Amniotic epithelial cell (primary cell): ENCODE measurements at places on chromosomes 6 and 20.

DNA sequence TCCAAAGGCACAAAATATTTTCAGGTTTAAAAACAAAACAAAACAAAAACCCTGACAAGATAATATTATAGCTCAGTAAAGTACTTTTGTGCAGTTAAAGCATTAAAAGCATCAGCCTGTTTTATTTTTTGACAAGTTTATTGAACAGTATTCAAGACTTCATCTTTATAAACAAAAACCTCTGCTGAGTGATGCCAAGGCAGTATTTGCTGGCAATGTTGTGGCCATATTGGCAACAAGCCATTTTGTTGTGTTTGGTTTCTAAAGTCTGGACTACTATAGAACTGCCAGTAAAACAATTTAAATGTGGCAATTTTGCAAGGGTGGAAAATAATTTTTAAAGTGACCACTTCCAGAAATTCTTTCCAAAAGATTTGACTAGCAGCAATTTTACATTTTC lies 15.9 kb downstream of the CPNE1 start:
- peak; percentile 14 for DNase-seq

DNA sequence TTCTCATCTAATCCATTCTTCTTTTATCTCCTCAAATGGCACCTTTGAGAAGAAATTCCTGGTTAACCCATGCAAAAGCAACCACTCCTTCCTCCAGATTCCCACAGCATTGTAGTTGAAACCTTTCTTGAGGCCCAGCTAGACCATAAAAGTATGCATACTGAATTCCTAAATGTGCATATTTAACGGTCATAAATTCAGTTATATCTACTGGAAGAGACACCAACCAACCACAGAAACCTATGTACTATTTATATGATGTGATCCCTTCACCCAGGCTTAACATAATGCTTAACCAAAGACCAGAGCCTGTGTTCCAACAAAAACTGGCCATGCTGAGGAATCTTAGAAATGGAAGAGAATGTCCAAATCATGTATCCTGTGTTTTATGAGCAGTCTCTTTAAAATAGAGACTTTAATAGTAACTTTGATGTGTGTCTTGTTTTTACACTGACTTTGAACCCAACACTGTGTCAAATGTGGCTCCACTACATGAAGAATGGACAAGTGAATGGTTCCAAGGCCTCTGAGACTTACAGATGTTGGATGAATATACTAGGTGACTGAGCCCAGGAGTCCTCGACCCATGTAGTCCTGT lies 11.4 kb upstream of the TAF8 start:
- DNase-seq, result peak; percentile 97

GRCh38 chr6:134676307-134677281 lies 273.3 kb downstream of the ALDH8A1 start:
- peak; percentile 94 for DNase-seq

DNA sequence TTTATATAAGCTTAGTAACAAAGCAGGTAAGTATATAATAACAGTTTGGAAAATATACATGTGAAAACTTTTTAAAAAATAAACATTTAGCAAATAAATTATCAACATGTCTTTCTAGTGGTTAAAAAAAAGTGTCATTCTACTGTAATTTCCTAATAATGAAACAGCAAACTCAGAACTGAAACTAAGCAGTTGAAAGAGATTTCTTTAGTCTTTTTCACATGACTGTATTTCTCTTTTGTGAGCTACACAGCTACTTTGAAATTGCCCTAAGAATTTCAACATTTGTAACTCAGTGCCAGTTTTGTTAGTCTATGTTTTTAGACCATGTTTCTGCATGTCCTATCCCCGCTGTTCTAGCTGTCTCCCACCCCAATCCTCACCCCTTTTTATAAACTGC lies 28.4 kb upstream of the SDHAF4 start:
- no peak for DNase-seq

GRCh38 chr6:160783741-160784140 lies 81.7 kb downstream of the PLG start:
- DNase-seq, result no peak

GRCh38 chr6:29447670-29448069 lies 8.6 kb downstream of the OR10C1 start:
- DNase-seq, result no peak

- no peak for DNase-seq
Measured at GRCh38 chr6:71126506-71126905, 162.1 kb upstream of the OGFRL1 start.

DNA sequence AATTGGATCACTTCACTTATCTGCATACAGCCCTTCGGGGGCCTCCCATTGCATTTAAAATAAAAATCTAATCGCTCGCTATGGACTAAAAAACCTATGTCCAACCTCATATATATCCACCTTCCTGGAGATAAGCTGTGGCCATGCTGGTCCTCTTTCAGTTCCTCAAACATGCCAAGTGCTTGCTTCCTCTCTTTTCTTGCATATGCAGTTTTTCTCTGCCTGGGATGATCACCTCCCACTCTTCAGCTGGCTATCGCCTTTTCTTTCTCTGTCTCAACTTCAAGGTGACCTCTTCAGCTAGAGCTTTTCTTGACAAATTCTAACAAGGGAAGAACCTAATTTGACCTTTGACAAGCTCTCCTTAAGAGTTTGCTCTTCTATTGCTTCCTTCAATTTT lies 5.6 kb upstream of the TFB1M start:
- DNase-seq, result no peak

GRCh38 chr20:62938105-62938888 lies at the start of gene GID8:
TSS of gene GID8 (plus strand) at chr20:62938147. CDS start at chr20:62941503, 3,356 bp downstream.
- peak; percentile 41 for DNase-seq

DNA sequence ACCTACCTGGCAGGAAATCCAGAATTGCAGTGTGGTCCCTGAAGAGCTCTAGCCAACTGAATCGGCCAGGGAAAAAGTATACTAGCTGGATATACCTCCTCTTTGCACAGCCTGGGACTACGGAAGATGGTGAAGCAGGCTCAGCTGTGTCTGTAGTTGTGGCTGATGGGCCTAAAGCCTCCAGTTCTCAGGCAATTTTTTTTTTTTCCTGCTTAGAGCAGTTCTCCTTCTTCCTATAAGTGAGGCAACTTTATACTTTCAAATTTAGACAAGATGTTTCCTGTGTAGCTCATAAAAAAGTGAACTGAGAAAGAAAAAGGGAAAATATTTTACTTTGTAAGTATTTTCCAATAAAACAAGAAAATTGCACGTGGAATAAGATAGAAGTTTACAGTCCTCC lies 172.9 kb downstream of the CARMIL1 start:
- DNase-seq, result no peak

- no peak for DNase-seq
Measured at GRCh38 chr20:11155156-11155756, 481.5 kb upstream of the JAG1 start.

GRCh38 chr6:133034509-133035206 lies 206.5 kb upstream of the EYA4 start:
- DNase-seq, result no peak

GRCh38 chr6:108777536-108777935 lies 70.7 kb upstream of the ARMC2 start:
- no peak for DNase-seq

DNA sequence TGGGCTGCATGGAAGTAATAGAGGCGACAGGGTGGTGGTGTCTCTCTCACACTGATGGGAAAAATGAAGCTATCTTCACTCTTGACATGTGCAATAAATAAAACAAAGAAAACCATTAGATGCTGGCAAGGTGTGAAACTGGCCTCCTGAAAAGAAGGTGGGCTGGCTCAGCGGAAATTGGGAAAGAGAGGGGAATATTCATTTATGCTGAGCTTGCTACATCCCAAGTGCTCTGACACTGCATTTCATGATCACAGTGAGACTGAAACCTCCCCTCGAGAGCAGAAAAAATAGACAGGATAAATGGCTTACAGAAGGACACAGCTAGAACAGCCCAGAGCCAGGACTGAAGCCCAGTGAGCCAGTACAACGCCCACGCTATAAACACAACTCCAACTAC lies 112.1 kb upstream of the SMLR1 start:
- no peak for DNase-seq

- peak; percentile 27 for DNase-seq
Measured at GRCh38 chr20:44431502-44432234, 44.0 kb upstream of the TTPAL start.

DNA sequence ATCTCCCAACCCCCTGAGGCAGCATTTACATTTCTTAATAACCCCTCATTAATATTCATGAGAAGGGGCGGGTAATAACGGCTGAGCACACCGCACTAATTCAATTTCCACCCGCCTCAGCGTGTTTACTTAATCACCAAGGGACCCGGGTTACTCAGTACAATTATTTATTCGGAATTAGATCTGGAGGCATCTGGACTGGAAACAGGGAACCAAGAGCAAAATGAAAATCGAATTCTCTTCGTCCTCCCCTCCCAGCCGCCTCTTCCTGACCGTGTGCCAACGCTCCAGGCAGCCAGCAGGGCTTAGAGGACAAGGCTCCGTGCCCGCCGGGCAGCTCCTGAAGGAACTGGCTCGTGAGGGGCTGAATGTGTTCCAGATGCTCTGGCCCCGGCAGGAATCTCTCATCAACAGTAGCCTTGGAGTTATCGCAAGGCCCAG lies 23.5 kb upstream of the CTNNBL1 start:
- DNase-seq, result no peak

- peak; percentile 38 for DNase-seq
Measured at GRCh38 chr6:129432738-129433137, 277.2 kb downstream of the ARHGAP18 start.

DNA sequence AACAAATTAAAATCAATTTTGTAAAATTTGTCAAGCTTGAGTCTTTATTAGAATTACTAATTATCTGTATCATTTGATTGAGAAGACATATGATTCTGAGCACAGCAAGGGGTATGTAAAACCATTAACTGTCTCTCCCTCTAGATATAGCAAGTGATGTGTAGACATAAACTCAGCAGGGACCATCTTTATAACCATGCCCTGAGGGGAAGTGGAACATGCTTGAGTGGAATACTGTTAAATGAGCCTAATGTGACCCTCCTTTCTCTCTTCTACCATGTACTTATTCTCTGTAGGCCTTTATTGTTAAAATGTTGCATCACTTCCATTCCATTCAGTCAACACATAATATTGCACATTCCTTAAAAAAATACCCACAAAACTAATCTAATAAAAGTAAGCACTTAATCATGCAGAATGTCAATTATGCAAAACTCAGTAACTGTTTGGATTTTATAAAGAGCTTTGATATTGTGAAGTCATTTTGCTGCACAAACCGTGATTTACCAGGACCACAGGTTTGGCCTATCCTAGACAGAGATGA lies 896.6 kb upstream of the MANEA start:
- no peak for DNase-seq

- no peak for DNase-seq
Measured at GRCh38 chr6:153130515-153131036, 506 bp downstream of the RGS17 start.

DNA sequence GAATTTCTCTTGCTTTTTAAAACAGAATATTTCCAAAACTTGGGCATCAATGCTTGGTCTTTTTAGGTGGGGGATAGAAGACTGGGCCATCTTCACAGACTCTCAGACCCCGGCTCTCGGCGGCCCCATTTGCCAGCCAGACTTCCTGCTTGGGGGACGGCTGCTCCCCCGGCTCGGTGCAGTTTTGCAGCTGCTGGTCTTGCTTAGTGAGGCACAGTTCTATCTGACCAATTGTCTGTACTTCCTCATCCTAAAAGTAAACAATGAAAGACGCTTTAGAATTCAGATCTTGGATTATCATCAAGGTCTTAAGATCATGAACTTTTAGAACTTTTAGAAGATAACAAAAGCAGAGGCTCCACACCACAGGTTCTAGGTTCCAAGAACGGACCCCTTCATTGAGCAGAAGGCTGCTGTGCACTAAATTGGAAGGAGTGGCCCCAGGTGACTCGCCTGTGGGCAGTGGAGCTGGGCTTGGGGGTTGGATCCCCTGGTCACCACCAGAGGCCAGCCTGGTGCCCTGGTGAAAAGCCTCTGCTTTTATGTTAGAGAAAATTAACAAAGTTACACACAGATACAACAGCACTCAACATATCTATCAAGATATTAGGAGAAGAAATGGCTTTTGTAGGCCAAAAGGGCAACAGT lies 26.7 kb downstream of the RNASET2 start:
- DNase-seq, result no peak

DNA sequence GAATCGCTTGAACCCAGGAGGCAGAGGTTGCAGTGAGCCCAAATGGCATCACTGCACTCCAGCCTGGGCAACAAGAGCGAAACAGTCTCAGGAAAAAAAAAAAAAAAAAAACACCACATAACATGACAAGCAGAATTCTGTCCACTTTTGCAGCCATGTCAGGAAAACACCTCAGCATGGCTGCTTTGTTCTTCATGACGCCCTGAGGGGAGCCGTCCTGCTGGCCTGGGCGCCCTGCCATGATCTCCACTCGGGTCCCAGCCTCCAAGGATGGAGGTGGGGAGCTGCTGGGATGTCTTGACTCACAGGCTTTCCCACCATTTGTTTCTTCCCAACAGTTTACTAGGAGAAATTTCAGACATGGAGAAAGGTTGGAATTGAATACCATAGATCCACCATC lies 42.2 kb downstream of the SNX9 start:
- no peak for DNase-seq

DNA sequence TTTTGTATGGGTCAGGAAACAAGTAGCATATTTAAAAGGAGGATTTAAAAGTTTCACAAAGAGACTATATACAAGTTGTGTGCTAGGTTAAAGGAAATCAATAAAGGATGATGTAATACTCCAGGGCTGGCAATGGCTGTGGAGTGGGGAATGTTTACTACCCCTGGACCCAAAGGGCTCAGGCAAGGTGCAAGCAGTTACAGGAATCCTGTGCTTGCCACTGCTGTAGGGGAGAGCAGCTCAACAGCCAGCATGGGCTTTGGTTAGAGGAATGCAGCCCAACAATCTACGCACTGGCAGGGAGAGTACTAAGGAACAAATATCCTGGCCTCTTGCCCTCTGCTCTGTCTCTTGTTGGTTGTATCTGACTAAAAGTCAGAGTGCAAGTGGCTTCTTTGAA lies 1642.2 kb downstream of the KHDRBS2 start:
- DNase-seq, result no peak

- peak; percentile 4 for DNase-seq
Measured at GRCh38 chr6:67336014-67336413, 1299.1 kb upstream of the ADGRB3 start.

DNA sequence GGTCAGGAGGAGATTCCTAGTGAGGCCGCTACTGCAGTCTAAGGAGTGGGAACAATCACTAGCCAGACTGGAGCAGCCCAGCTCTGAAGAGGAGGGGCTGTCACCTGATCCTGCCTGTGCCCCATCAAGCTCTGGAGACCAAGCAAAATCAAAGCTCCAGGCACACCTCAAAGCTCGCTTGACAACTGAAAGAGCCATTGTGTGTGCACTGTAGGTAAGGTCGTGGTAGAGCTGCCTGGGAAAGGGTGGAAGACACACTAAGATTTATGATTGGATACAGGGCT lies 58.2 kb downstream of the CSE1L start:
- no peak for DNase-seq

- DNase-seq, result no peak
Measured at GRCh38 chr6:4496284-4496683, 279.9 kb upstream of the CDYL start.

- DNase-seq, result no peak
Measured at GRCh38 chr6:3665608-3666007, 85.9 kb downstream of the PXDC1 start.
